Suppressor macrophage (primary cell): ENCODE measurements at places on chromosomes 6 and 20.
A peak's percentile ranks its signal among the peaks of the same experiment; 100 is the strongest.

DNA sequence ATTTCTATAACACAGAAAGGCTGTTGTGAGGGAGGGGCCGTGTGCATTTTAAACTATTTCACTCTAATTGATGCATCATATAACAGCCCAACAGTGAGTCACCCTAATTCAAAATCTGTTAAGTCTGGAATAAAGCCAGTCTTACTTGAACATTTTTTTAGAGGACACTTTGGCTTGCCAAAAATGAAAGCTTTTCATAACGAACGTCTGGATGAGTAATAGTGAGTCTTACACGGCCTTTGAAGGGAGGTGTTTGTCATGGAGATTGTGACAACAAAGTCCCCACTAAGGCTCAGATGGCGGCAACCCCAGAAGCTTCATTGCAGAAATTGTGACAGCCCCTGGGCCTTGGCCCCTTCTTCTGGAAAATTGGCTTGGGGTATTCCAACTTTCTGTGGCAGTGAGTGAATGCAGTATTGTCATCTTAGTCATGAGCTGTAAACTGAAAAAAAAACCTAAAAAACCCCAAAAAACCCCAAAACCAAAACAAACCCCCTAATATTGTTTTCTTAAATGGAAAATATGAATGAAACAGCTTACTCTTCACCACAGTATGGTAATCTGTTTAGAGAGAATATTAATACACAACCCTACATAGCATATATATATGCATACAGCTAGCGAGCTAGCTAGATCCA lies 92.6 kb upstream of the CLDN20 start:
- DNase-seq, result no peak

- no peak for DNase-seq
Observed at GRCh38 chr6:162852192-162852591, 124.4 kb downstream of the PACRG start.

- no peak for DNase-seq
Observed at GRCh38 chr6:143157131-143157530, 96.4 kb downstream of the AIG1 start.

GRCh38 chr6:27474672-27475071 lies 1.8 kb upstream of the ZNF184 start:
- DNase-seq, result no peak

DNA sequence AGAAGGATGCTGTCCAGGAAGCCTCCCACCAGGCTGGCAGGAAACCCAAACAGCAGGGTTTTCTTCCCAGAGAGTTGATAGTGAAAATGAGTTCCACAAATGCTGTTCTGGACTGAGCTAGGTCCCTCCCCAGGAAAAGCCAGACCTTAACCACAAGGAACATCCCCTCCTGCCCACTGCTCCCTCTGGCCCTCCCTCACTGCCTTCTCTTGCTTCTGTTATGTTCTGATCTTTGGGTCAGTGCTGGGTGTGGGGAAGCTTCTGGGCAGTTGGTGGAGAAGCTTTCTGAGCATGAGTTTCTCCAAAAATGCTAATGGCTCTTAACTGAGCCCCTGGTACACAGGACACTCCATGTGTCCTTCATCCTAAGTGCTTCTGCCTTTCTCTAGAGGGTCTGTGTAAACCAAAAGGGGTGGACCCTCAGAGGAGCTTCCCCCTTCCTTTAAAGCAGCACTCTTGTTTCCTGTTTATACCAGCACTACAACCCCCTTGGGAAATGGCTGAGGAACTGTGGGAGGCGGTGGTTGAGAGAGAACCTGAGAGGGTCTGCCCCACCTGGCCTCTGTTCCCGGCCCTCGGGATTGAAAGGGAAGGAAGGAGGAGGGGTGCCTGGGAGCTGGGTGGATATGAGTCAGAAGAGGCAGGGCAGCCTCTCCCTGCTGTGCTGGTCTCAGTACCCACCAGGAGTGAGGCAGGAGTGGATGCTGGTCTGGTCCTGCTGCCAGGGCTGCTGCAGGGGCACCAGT lies 42.0 kb downstream of the CDS2 start:
- peak; percentile 59 for DNase-seq

DNA sequence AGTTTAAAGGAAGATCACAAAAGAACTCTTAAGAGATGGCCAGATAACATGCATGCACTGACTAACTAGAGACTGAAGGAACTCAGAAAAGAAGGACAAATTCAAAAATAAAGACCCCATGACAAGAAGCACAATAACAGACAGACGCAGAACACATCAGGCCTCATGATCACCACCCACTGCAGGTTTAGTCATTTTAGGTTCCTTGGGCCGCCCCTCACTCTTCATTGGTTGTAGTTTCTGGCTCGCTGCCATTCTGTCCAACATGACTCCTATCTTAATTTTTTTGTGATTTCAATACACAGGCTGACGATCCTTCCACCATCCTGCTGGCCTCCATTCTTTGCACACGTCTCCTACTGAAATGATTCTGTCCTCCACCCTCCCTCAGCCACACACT lies 21.6 kb downstream of the STX7 start:
- DNase-seq, result peak; percentile 79
